ENCODE measurements at places on chromosomes 1 and 21.

- DNase-seq, result peak; percentile 80
Observed at GRCh38 chr21:27269644-27270043, 302.8 kb upstream of the ADAMTS5 start.

GRCh38 chr21:17501107-17502006 is 11.5 kb upstream of the CXADR start:
- DNase-seq, result no peak

DNA sequence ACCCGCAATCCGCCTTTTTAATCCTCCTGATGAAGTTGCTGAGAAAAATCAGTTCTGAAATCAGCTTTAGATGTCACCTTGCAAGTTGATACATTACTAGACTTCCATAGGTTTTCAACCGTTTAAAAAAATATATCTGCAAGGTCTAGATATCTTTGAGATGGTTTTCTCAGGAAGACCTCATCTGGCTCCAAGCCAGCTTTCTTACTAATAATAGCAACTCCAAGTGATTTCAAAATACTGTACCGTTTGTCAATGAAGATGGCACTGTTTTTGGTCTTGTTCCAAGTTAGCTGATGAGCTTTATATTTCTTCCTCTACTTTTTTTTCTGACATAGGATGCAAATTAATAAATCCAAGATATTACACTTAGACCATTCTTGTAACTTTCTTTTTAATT is 40.3 kb downstream of the LRRC8C start:
- DNase-seq, result no peak

- DNase-seq, result peak; percentile 54
Observed at GRCh38 chr21:21436012-21436534, 437.9 kb downstream of the NCAM2 start.

DNA sequence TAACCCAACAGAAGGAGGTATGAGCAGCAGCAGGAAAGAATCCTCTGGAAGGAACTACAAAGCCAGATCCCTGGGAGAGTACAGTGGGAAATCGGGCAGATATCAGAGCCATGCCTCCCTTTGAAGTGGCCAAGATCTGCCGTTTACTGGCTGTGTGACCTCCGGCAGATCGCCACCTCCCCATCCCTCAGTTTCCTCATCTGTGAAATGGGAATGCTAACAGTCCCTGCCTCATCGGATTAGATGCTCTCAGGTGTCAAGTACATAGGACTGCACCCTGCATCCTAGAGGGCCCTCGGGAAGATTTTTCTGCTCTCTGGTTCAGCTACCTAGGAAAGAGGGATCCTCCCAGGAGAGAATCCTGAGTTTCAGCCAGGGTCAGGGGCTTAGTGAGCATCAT is 60.6 kb upstream of the EFHD2 start:
- DNase-seq, result no peak

GRCh38 chr21:25638660-25639550 is at the start of gene JAM2:
TSS of gene JAM2 (plus strand) at chr21:25639258. CDS start at chr21:25639822, 564 bp downstream.
- DNase-seq, result no peak

- DNase-seq, result no peak
Observed at GRCh38 chr1:160207771-160208556, 2.8 kb downstream of the PEA15 start.

DNA sequence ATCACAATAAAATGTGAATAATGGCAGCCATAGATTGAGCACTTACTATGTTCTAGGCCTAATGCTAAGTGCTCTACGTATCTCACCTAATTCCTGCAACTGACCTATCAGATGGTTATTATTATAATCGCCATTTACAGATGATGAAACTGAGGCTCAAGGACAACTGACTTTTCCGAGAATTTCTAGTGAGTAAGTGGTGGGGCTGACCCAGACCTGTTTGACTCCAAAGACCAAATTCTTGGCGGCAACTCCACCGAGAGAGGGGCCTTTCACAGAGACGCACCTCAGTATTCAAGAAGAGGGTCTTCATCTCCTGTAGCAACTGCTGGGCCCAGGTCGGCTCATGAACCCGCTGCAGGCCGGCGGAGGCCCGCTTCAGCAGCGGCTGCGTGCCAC is 573 bp downstream of the TMEM234 start:
- no peak for DNase-seq

- peak; percentile 57 for DNase-seq
Observed at GRCh38 chr1:8818325-8818775, 910 bp upstream of the RERE start.

- no peak for DNase-seq
Observed at GRCh38 chr1:2226525-2227345, 1.4 kb upstream of the SKI start.

DNA sequence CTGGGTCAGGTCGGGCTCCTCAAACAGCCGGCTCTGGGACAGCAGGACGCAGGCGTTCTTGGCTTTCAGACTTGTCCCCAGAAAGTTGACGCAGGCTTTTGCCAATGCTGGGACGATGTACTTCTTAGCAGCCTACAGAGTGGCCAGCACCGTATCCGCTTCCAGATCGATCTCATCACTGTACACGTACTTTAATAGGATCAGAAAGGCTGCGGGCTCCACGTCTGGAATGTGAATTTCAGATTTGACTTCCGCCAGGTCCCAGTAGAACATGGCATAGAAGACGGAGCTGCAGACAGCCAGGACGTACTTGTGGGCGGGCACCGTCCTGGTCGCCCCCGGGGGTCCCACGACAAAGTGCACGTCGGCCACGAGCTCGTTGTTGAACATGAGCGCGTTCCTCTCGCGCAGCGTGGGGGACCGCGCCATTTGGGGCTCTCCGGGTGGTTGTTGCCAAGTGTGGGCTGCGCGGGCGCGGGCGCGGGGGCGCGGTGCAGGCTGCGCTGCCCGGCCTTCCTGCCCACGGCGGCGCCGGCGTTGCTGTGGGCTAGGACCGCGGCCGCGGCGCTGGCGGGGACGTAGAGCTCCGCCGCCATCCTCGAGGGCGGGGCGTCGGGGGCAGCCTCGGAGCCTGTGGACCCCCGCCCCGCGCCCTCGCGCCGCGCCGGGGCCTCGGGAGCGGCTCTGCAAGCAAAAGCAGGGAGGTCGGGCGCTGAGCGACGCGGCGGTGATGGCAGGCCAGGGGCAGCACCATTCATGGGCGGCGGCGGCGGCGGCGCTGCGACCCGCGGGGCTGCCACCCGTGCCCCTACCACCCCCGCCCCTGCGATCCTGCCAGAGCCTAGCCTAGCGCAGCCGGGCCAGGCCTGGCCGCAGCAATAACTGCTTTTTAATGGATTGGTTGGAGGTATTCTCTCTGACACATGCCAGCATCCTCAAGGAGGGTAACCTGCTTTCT is 10.6 kb downstream of the CNR2 start:
- DNase-seq, result no peak

DNA sequence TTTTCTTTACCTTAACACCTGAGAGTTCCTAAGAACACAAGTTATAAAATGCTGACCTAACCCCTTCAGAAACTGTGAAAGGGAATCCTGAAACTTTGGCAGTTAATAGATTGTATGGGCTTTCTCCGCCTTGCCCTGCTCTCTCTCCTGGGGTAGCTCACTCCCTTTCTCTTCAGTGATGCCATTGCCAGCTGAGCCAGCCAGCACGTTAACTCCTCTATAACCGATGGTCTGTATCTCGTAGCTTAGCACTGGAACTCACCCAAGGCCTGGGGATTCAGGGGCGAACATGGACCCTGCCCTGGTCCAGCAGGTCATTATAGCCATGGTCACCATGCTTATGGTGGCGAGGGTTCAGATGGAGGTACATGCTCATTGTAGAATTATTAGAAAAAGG is 40.7 kb downstream of the TRAPPC10 start:
- DNase-seq, result no peak

DNA sequence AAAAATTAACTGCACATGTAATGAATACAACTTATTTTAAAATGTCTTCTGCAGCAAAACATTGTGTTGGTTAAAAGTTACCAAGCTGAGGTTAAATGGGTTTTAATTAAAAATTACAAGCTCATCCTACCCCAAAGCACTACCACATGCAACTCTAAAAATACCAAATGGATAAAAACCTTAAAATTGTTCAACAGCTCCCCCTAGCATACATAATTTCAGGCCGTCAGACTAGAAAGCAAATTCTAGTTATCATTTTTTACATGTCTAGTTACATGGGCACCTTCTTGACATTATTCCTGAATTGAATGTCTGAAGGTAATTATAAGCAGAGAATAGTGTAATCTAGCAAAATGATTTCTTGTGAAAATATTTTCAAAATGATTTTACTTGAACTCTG is 176.5 kb downstream of the C1orf21 start:
- DNase-seq, result no peak

- no peak for DNase-seq
Observed at GRCh38 chr1:230065571-230065970, 1.5 kb upstream of the GALNT2 start.

DNA sequence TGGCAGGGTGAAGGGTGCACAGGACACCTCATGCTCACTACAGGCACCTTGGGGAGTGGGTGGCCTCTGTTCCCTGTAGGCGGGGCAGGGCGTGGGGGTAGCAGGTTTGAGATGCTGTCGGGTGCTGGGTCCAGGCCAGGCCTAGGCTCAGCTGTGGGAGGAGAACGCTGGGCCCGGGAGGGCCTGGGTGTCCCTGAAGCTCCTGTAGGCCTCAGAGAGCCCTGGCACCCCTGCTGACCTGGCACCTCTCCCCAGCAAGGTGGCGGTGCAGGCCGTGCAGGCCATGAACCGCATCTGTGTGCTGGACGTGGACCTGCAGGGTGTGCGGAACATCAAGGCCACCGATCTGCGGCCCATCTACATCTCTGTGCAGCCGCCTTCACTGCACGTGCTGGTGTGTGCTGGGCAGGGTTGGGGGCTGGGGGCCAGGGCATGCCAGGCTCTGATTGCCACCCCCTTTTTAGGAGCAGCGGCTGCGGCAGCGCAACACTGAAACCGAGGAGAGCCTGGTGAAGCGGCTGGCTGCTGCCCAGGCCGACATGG is 2.5 kb upstream of the GJC2 start:
- DNase-seq, result no peak

DNA sequence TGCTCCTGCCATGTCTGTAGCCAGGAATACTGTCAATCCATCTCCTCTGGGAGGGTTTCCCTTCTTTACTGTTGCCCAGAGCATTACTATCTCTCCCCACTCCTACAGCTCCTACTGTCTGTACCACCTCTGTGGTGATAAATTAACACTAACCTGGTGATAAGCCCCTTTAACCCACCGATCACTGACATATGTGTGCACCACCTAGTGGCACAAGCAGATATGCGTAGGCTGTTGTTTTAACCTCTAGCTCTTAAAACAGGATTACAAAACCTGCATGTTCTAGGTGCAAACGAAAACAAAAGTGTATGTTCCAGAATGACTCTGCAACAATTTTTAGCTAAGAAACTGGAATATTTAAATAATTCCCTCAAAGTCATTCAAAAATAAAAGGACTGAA is 93.9 kb upstream of the BEND5 start:
- DNase-seq, result no peak

DNA sequence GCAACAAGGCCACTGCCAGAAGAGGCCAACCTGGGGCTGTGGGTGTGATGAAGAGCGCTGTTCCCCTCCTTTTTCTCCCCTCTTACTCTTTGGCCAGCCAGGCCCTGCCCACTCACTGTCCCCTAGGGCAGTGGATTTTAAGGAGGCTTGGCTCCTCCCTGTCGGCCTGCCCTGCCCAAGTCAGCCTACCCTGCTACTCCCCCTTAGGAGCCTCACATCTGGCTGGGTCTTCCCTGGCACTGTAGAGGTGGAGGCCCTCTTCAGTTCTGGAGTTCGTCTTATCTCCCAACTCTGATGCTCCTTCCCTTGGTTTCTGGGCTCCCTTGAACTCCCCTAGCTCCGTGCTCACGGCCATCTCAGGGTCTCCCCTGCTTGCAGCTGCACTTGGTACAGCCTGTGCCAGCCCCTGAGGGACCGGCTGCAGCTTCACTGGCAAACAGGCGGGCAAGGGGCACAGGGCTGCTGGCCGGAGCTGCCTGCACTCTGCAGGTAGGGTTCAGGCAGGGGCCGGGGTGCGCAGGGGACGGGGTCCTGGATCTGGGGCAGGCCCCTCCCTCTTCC is 4.0 kb downstream of the AMPD2 start:
- DNase-seq, result no peak

DNA sequence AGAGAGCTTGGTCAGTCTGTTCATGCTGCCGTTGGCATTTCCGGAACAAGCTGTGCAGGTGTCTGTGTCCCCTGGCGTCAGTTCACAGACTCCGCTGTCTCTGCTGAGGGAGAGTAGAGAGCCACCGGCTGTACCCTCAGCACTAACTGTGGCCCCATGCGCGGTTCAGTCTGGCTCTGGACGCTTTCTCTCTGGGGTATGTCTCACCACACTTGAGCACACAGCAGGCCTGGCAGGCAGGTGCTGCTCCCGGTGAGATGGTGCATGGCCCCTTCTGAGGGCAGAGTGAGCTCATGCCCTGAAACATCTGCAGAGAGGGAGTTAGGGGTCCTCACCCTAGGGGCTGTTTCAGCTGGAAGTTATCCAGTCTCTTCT is 60.0 kb upstream of the TLR5 start:
- DNase-seq, result no peak

GRCh38 chr1:234466945-234467344 is 12.0 kb downstream of the TARBP1 start:
- no peak for DNase-seq

DNA sequence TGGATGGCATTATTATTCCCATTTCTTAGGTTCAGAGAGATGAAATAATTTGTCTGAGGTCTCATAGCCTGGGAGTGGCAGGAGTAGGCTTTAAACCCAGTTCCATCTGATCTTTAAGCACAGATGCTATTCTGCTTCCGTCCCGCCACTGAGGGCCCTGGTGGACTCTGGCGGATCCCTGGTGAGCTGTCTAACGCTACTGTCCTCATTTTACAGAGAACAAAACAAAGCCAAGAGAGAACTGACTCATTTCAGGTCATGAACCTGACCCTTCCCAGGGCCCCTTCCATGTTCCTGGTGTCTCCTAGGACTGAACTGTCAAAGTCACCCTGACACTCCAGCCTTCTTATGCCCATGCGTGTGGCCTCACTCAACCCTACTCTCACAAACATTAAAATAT is 3.1 kb upstream of the GALE start:
- DNase-seq, result no peak

GRCh38 chr1:230230948-230231773 is 164.1 kb downstream of the GALNT2 start:
- no peak for DNase-seq

DNA sequence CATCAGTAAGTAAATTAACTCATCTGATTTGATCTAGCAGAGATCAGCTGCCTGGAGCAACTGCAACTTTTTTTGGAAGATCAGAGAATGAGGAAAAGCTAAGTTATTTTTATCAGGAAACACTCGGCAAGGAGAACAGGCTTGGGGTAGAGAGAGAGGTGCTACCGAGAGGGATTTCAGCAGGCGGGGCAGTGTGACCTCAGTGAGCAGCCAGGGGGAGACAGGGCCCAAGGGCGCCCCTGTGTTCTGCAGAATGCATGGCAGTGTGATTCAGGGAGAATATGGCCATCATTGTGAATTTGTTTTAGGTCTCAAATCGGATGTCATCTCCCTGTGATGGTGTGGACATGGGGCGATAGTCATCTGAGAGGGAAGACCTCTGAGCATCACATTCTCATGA is 484.1 kb upstream of the VAMP3 start:
- no peak for DNase-seq

GRCh38 chr21:45108808-45109781 is 34.7 kb downstream of the ADARB1 start:
- no peak for DNase-seq

GRCh38 chr1:108570128-108570527 is 10.2 kb downstream of the EEIG2 start:
- no peak for DNase-seq

GRCh38 chr21:25573409-25574206 is 33.7 kb downstream of the MRPL39 start:
- DNase-seq, result peak; percentile 83

GRCh38 chr1:203034422-203035110 is 8.3 kb downstream of the PPFIA4 start:
- DNase-seq, result no peak
